ENCODE measurements at places on chromosomes 3 and 15.

DNA sequence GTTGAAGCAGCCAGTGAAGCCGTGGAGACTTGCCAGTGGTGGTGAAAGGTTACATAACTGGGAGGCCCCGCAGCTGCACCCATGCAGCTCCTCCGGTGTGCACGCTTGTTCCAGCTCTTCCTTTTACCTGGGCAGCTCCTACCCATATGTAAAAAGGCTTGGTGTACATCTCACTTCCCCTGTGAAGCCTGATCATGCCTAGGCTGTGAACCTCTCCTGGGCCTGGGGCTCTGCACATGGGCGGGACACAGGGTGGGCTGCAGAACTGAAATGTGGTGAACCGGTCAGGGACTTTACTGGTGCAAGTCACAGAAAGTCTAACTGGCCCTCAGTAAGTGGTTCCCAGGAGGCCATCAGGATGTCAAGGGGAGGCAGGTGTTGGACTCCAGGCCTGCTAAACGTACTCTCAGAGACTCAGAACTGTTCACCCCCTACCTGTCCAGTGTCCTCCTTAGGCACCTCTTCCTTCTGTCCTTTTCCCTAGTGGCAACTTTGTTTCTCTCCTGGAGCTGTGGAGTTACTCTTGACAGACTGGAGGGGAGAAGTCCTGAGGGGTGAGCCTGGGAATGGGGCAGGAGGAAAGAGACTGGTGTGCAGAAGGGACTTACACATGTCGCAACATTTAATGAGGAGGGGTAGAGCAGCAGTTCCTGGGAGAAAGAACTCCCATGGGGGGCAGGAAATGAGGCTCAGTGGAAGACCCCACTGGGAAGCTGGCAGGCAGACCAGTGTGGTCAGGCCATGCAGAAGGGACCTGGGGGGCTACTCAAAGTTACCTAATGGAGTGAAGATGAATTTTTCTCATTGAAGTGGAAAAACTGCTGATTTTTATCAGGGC is 148.1 kb downstream of the EEFSEC start:
- no peak for DNase-seq

DNA sequence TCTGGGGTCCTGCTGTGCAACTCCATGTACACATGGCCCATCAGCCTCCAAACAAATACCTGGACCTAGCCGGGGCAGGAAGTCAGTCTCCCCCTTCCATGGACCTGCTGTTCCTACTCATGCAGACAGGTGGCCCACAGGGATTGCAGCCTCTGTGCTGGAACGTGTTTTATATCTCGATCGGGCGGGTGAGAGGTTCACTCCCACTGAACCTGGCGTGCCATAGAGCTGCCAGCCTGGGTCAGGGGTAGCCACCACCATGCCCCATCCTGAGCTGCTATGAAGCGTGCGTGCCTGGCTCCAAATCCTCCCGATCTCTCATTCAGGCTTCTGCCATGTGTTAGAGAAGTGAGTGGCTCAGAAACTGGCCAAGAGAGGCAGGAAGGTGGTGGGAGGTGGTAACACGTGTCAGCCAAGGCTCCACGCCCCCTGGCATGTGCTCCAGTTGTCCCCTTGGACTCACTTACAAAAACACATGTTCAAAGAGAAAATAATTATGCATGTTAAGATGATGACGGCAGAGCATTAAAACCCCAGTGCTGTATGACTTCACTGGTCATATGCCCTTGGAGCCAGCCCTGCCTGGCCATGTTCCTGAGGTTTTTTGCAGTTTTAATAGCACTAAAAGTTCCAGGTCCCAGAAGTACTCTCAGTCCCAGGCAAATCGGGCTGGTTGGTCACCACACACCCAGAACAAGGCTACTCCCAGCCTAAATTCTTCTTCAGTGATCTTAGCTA is 30.6 kb downstream of the CTSH start:
- peak; percentile 52 for DNase-seq

GRCh38 chr3:20236603-20237002 is 50.6 kb upstream of the SGO1 start:
- DNase-seq, result no peak

GRCh38 chr3:139301654-139302053 is 42.2 kb upstream of the MRPS22 start:
- no peak for DNase-seq

Measured in WTC11 (cell line).